ENCODE measurements at places on chromosomes 5 and 9.

DNA sequence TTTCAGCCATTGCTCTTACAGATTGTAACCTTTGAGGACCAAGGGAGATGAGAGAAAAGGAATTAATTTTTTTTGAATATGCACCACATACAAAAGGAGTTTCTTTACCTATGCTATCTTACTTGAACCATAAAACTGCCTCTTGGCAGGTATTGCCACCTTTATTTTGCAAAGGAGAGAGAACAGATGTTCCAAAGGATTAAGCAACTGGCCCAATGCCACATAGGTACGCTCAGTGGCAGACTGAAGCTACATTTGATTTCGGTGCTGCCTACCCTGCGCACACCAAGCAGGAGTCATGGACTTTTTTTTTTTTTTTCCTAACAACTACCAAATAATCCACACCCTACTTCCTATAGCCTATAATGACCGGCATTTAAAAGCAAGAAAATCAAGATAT lies 43.1 kb downstream of the SAXO1 start:
- no peak for DNase-seq

- no peak for DNase-seq
Observed at GRCh38 chr9:116873491-116873890, 186.4 kb downstream of the TRIM32 start.

DNA sequence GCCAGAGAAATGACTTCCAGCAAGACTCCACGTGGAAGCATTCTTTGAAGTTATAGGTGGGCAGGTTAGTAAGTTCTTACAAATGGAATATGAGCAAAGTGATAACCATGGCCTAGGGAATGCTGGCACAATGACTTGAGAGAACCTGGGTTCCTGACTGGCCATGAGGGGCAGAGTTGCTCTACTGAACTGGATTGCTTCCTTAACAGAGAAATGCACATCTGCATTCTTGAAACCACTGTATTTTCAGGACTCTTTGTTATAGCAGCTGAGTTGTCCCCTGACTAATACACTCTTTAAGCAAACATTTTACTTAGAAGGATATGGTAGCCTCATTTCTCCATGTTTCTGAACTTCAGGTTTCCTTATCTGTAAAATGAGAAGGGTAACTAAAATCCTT lies 108.3 kb upstream of the GNA14 start:
- DNase-seq, result no peak

DNA sequence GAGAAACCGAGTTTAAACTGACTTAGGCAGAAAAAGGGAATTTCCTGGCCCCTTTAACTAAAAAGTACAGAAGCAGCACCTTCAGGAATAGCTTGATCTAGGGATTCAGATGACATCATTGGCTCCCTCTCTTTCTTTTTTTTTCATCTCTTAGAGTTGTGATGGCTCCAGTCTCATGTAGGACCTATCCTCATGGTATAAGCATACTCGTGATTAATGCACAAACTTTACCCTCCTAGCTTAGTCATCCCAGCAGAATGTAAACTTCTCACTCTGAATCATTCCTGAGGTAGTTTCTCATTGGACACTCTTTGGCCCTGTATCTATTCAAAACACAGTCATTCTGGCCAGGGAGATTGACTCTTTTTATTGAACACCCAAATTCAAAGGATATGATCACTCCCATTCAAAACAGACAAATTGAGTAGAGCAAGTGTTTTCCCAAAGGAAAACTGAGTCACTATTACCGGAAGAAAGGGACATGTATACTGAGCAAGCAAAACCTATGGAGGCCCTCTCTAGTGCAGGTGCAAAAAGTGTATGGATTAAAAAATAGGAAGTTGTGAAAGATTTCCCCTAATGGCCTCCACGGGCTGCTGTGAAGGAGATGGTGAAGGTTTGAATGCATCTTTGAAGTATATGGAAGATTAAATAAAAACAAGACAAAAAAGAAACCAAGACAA lies 27.6 kb upstream of the SMIM23 start:
- no peak for DNase-seq

DNA sequence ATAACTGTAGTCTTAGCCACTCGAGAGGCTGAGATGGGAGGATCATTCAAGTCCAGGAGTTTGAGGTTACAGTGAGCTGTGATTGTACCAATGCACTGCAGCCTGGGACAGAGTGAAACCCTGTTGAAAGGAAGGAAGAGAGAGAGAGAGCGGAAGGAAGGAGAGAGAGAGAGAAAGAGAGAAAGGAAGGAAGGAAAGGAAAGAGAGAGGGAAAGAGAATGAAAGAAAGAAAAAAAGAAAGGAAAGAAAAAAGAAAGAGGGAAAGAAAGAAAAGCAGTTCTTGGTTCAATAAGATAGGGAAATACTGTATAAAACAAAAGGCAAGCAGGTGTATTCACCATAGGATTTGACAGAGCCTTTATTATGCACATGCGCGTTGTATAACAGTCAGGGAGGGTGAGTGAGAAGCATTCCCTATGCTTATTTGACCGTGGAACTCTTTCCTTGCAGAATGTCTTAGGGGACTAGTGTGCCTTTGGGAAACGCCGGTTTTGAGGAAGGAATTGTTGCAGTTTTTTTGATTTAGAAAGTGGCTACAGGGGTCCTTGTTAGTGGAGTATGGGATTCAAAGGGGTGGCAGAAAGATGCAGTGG lies 42.0 kb downstream of the GSN start:
- no peak for DNase-seq

- DNase-seq, result no peak
Observed at GRCh38 chr9:74404620-74405019, 92.5 kb upstream of the RORB start.

GRCh38 chr9:33919276-33919897 lies 102.4 kb downstream of the UBE2R2 start:
- no peak for DNase-seq

DNA sequence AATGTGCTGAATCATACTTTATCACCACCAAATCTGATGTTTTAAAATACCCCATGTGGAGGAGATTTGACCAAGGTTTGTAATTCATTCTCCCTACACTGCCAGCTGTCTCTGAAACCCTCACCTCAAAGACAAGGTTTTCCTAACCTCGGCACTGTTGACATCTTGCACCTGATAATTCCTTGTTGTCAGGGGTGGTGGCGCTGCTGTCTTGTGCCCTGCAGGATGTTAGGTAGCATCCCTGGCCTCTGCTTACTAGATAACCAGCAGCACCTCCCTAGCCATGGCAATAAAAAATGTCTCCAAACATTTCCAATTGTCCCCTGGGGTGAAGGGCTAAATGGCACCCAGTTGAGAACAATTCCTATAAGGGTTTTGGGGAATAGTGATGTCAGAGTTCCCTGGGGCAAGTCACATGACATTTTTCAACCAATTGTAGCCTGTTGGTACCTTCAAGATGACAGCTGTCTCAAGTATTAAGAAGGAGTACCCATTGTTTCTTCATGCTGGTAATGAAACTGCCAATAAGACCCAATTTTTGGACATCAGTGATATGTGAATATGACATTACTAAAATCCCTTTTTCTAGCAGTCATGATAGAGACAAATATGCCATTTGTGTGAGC lies 160.6 kb upstream of the PLCXD3 start:
- no peak for DNase-seq

DNA sequence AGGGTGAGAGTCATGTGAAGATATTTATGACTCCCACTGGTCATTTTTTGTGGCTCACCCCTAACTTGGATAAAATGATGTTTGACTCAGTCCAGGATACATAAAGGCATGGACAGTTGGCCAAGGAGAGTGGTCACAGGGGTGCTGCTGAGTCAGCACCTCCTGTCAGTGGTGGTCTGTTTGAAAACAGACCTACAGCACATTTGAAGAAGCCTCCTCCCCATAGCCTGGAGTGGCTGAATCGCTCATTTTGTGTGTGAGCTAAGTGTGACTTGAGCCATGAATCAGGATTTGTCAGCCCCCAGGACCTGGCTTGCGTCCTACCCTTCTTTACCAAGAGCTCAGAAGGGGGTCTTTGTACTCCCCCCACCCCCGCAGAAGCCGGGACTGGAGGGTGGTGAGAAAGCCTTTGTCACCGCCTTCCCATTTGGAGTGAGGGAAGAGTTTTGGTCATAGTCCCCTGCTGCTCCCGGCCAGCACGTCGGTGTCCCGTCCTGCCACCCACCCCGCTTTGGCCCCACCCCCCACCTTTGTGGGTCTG lies 35.6 kb downstream of the TRIO start:
- no peak for DNase-seq

GRCh38 chr9:127178686-127179632 lies 56.5 kb upstream of the ANGPTL2 start:
- no peak for DNase-seq

DNA sequence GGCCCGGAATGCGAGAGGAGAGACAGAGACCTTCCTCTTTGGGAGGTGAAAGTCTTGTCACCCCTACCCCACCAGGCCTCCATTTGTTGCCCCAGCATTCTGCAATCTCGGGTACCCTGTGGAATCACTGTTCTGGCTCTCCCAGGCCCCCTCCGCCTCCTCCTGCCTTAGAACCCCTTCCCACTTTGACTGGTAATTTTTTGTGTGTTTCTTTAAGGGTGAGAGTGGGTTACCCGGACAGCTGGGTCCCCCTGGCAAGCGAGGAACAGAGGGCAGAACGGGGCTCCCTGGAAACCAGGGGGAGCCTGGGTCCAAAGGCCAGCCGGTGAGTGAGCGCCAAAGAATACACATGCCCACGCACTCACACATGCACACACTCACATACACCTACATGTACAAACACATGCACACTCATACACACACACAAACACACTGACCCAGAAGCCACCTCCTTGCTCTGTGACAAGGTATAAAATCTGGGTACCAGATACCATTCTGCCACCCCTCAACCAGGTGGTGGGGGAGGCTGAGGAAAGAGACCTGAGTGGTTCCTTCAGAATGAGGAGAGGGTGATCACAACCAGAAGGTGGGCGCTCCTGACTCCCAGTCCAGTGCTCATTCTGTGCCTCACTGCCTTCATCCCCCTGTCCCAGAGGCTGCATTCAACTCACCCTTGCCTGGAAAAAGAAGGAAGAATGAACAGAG lies 30.9 kb upstream of the ORM1 start:
- DNase-seq, result no peak

- DNase-seq, result no peak
Observed at GRCh38 chr5:162163663-162164062, 96.1 kb downstream of the GABRG2 start.

DNA sequence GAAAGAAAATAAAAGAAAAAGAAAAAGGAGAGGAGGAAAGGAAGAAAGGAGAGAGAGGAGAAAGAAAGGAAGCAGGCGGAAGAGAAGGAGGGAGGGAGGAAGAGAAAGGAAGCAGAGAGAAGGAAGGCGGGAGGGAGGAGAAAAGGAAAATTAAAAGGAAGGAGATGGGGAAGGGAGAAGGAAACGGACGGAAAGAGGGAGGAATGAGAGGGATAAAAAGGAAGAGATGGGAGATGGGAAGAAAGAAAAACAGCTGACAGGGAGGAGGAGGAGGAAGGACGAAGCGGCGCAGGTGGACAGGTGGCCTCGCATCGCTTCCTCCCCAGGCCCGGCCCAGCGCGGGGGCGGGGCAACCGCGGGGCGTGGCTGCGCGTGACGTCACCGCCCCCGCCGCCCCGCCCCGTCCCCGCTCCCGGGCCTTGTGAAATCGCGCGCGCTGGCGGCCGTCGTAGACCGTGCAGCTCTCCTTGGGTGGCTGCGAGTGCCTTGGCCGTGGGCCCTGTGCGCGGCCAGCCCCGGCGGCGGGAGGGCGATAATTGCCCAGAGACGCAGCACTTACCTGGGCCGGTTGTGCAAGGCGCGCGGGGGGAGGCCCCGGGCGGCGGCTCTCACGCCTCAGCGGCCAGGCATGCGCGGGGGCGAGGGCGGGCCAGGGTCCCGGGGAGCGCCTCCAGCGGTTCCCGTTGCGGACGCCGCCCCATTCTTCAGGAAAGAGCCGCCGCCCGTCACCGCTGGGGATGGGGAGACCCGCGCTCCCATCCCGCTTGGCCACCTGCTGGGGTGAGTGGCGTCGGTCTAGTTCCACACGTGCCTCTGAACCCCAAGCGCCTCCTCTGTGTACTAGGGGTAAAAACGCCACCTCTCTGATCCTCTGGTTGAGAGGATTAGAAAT lies 49.6 kb upstream of the FOXE1 start:
- DNase-seq, result peak; percentile 50

DNA sequence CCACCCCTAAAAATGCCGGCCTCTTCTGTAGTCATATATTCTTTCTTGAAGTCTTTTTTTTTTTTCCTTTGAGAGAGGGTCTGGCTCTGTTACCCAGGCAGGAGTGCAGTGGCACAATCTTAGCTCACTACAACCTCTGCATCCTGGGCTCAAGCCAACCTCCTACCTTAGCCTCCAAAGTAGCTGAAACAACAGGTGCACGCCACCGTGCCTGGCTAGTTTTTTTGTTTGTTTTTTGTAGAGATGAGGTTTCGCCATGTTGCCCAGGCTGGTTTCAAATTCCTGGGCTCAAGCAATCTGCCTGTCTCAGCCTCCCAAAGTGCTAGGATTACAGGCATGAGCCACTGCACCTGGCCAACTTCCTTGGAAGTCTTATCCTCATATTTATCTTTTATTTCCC lies 19.1 kb downstream of the SREK1IP1 start:
- no peak for DNase-seq

- DNase-seq, result no peak
Observed at GRCh38 chr9:74595286-74595685, 98.2 kb downstream of the RORB start.

- no peak for DNase-seq
Observed at GRCh38 chr5:91072881-91073280, 310.2 kb downstream of the ARRDC3 start.

DNA sequence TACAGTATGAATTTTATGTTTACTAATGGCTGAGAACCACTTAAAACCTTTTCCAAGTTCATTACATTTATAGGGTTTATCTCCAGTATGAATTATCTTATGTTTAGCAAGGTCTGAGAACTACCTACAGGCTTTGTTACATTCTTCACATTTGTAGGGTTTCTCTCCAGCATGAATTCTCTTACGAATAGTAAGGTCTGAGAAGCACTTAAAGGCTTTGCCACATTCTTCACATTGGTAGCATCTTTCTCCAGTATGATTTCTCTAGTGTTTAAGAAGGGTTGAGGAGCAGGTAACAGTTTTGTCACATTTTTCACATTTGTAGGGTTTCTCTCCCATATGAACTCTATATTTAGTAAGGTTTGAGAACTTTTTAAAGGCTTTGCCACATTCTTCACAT lies 1127.4 kb downstream of the EFNA5 start:
- DNase-seq, result no peak

- DNase-seq, result no peak
Observed at GRCh38 chr9:27717991-27718390, 144.7 kb upstream of the C9orf72 start.

DNA sequence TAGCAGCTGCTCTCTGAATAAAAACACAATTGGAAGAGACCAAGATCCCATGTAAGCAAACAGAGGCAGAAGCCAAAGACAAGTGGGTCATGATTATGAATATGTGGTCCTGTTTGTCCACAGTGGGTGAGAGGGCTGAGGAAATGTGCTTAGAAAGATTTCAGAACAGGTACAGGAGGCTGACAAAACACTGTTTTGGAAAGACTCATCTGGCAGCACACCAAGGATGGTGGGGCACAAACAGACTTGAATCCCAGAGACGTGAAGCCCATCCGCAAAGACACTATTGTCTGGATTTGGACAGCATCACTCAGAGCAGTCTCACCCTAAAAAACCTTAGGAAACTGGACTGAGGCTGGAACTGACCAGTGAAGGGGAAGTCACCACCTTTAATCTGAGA lies 85.0 kb downstream of the ADRB2 start:
- DNase-seq, result no peak

Data from anterior cingulate cortex (tissue), 58 donors.